ENCODE measurements at places on chromosomes 2 and 18. TPM values are rescaled to one million over a fixed set of nuclear protein-coding genes. Genes with fewer than 3 reads are reported as not detected.

SLC4A3 gene
- total RNA-seq: 4.2 TPM

VSNL1 gene
- total RNA-seq: 0.85 TPM

HOXD13 gene
- total RNA-seq: not detected

RAB3GAP1 gene
- total RNA-seq: 94.1 TPM

TMEM182 gene
- 4.2 TPM for total RNA-seq

CD207 gene
- total RNA-seq: not detected

RFX8 gene
- 6.7 TPM for total RNA-seq

C2orf80 gene
- not detected for total RNA-seq

DHRS9 gene
- 0.19 TPM for total RNA-seq

DRC1 gene
- not detected for total RNA-seq

AKAIN1 gene
- not detected for total RNA-seq

ANKRD30B gene
- 0.96 TPM for total RNA-seq

SIX2 gene
- 2.7 TPM for total RNA-seq

NGEF gene
- total RNA-seq: 1.9 TPM

EFHD1 gene
- total RNA-seq: 2.0 TPM

TUBA4B gene
- total RNA-seq: not detected

PAPOLG gene
- 10.4 TPM for total RNA-seq

TUBB8B gene
- total RNA-seq: not detected

PRSS56 gene
- total RNA-seq: not detected

PROKR1 gene
- not detected for total RNA-seq

ZNF804A gene
- total RNA-seq: under 0.01 TPM

ALPP gene
- not detected for total RNA-seq

GAL3ST2 gene
- total RNA-seq: 0.85 TPM

MEP1B gene
- total RNA-seq: not detected

ARHGAP28 gene
- total RNA-seq: 0.77 TPM

CABYR gene
- 5.9 TPM for total RNA-seq

SEC11C gene
- 30.5 TPM for total RNA-seq

MDH1B gene
- total RNA-seq: 0.56 TPM

SALL3 gene
- total RNA-seq: under 0.01 TPM

CPS1 gene
- total RNA-seq: 27.4 TPM

IGFBP5 gene
- total RNA-seq: 386 TPM

LAMA1 gene
- 91.6 TPM for total RNA-seq

SLC30A3 gene
- under 0.01 TPM for total RNA-seq

XIRP2 gene
- total RNA-seq: under 0.01 TPM

DNMT3A gene
- 10.4 TPM for total RNA-seq

RGPD6 gene
- total RNA-seq: 40.5 TPM

KATNAL2 gene
- 0.96 TPM for total RNA-seq

CSRNP3 gene
- 1.2 TPM for total RNA-seq

TWIST2 gene
- 13.4 TPM for total RNA-seq

MFSD2B gene
- 0.56 TPM for total RNA-seq

TRAK2 gene
- total RNA-seq: 61.9 TPM

INSIG2 gene
- 25.7 TPM for total RNA-seq

REG1B gene
- not detected for total RNA-seq

EML4 gene
- 56.4 TPM for total RNA-seq

LBX2 gene
- total RNA-seq: 2.1 TPM

LINC00305 gene
- total RNA-seq: not detected

Measured in regular cardiac myocyte (primary cell).